ENCODE measurements at places on chromosomes 2 and 18. TPM values are rescaled to one million over a fixed set of nuclear protein-coding genes. Genes with fewer than 3 reads are reported as not detected.
A peak's percentile ranks its signal among the peaks of the same experiment; 100 is the strongest.

Gene C2orf15
- 0.37 TPM for total RNA-seq

Gene AGAP1
- 0.82 TPM for total RNA-seq

Gene CRYGC
- not detected for total RNA-seq

Gene TRMT61B
- total RNA-seq = 15.1 TPM

Gene PLGLB2
- 0.53 TPM for total RNA-seq

Gene DPYSL5
- total RNA-seq = not detected

Gene GCG
- total RNA-seq = not detected

Gene PLCL1
- total RNA-seq = 0.18 TPM

Gene CFAP65
- not detected for total RNA-seq

Gene B3GNT7
- 0.26 TPM for total RNA-seq

Gene SCYGR2
- not detected for total RNA-seq

Gene ATIC
- 182 TPM for total RNA-seq

Gene RAB6C
- not detected for total RNA-seq

DNA sequence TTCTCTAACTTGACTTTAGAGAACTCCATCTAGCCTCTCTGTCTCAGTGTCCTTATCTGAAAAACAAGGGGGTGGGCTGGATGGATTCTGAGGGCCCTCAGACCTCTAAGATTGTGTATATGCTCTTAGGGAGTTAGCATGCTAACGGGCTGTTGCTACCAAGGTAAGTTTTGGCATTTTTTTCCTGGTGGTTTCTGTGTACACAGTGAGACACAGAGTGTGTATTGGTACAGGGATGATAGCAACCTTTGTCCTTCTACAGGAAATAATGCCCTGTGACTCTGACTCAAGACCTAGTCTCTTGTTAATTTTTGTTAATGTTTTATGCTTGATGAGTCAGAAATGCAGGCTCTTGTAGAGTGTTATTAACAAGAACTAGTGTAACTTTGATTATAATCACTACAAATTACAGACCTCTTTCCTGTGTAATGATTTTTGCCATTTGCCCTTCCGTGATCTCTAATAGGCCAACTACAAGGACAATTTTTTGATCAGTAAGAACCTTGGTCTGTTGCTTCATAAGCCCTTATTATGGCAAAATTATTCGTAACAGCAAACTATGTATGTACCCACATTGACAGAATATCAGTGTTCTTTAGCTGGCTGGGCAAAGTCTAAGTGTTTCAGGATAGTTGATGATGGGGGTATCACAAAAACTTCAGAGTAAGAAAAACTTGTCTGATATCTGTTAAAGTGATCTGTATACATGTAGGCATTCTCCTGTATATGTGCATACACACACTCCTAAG, 89.7 kb downstream of the SPTBN1 start:
- H3K27me3 ChIP-seq = no peaks in the 10 kb centered on the region
- H3K4me1 ChIP-seq = peaks cover 9% of the 10 kb centered on the region
- no peak overlapping the region for H3K4me3 ChIP-seq
- H3K36me3 ChIP-seq = no peaks in the 10 kb centered on the region
- H3K27ac ChIP-seq = no peak overlapping the region

GRCh38 chr18:34970106-34970505, 71.1 kb upstream of the MAPRE2 start:
- no peak overlapping the region for H3K27ac ChIP-seq
- DNase-seq = no peak
- H3K4me1 ChIP-seq = no peaks in the 10 kb centered on the region
- peaks cover 20% of the 10 kb centered on the region for H3K27me3 ChIP-seq
- no peaks in the 10 kb centered on the region for H3K36me3 ChIP-seq

GRCh38 chr2:47767880-47768609, 14.9 kb upstream of the MSH6 start:
- H3K4me1 ChIP-seq = peaks cover 8% of the 10 kb centered on the region
- H3K4me3 ChIP-seq = peak overlapping the region; percentile 37
- DNase-seq = peak; percentile 74
- peaks cover 3% of the 10 kb centered on the region for H3K27me3 ChIP-seq

DNA sequence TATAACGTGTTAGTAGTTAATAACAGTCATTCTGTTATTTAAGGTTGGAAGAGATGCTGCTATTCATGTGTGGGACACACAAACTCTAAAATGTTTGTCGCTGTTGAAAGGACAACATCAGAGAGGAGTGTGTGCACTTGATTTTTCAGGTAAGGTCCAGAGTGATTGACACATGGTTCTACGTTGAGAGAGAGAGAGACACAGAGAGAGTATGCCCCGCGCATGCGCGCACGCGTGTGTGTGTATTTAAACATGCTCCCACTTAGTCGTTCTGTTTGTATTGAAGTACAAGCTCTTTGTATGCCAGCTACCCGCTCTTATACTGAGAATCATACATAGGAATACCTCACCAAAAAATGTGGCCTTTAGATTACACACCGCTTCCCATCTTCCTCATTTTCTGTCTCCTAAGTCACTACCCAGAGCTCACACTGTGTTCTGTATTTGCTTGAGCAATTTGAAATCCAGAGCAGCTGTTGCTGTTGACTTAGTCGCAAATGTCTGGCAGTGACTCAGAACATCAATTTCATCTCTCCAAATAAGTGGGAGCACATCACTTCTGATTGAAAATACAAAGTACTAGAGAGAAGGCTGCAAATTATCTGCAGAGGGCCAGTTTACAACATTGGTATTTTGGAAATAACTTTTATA, 148.1 kb downstream of the EML6 start:
- peaks cover 13% of the 10 kb centered on the region for H3K4me1 ChIP-seq
- no peaks in the 10 kb centered on the region for H3K36me3 ChIP-seq
- no peak overlapping the region for H3K4me3 ChIP-seq
- no peaks in the 10 kb centered on the region for H3K27me3 ChIP-seq
- no peak for DNase-seq
- H3K27ac ChIP-seq = no peak overlapping the region

GRCh38 chr2:226618875-226619605, 180.6 kb downstream of the IRS1 start:
- H3K36me3 ChIP-seq = no peaks in the 10 kb centered on the region
- H3K4me3 ChIP-seq = no peak overlapping the region
- peaks cover 5% of the 10 kb centered on the region for H3K27me3 ChIP-seq
- DNase-seq = no peak
- no peaks in the 10 kb centered on the region for H3K4me1 ChIP-seq

GRCh38 chr2:29262681-29263260, 147.6 kb downstream of the CLIP4 start:
- no peaks in the 10 kb centered on the region for H3K4me1 ChIP-seq
- no peak overlapping the region for H3K27ac ChIP-seq
- DNase-seq = no peak
- H3K27me3 ChIP-seq = peaks cover 19% of the 10 kb centered on the region

GRCh38 chr18:37574113-37574512, 8.5 kb upstream of the CELF4 start:
- H3K27ac ChIP-seq = no peak overlapping the region
- peaks cover 7% of the 10 kb centered on the region for H3K27me3 ChIP-seq
- H3K36me3 ChIP-seq = no peaks in the 10 kb centered on the region
- H3K4me3 ChIP-seq = no peak overlapping the region

DNA sequence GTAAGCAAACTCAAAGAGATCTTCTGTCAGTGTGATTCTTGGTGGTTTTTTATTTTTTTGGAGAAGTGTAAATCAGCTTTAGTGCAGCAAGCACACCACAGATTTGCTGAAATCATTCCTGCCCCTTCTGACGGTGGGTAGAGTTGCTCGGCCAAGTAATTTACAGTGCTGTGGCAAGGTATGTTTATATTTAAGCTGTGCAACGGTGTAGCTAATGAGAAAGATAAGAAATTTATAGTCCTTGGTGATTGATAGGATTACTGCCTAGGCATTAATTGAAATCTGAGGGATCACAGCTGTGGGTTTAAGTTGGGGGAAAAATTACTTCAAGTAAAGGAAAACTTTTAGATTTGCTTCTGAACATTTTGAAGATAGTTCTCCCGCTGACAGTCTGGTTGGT, 286.6 kb downstream of the AGAP1 start:
- H3K27me3 ChIP-seq = peaks cover 3% of the 10 kb centered on the region
- H3K4me1 ChIP-seq = no peaks in the 10 kb centered on the region
- H3K4me3 ChIP-seq = no peak overlapping the region
- H3K36me3 ChIP-seq = no peaks in the 10 kb centered on the region
- no peak for DNase-seq
- no peak overlapping the region for H3K27ac ChIP-seq

- H3K36me3 ChIP-seq = peaks cover 3% of the 10 kb centered on the region
- no peaks in the 10 kb centered on the region for H3K27me3 ChIP-seq
- no peak for DNase-seq
- no peak overlapping the region for H3K4me3 ChIP-seq
- H3K4me1 ChIP-seq = no peaks in the 10 kb centered on the region
Measured at GRCh38 chr2:38409156-38410102, 32.4 kb upstream of the ATL2 start.

DNA sequence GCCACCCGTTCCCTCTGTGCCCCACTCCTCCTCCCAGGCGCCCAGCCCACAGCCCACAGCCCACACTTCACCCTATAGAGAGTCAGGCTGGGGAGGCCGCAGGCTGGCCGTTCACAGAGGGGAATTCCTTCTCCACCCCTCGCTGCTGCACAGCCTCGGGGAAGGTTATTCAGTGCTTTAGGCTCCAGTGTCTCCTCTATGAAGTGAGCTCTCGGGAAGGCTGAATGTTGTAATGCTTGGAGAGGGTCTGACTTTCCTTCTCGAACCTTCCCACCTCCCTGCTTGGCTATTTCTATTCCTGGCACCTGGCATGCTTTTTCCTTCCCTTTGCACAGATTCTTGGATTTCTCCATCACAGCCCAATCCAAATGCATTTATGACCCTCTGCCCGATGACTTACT, 62.5 kb upstream of the SMAD7 start:
- H3K4me1 ChIP-seq = no peaks in the 10 kb centered on the region
- no peaks in the 10 kb centered on the region for H3K27me3 ChIP-seq
- no peak overlapping the region for H3K27ac ChIP-seq
- H3K36me3 ChIP-seq = no peaks in the 10 kb centered on the region
- DNase-seq = no peak
- H3K4me3 ChIP-seq = no peak overlapping the region

DNA sequence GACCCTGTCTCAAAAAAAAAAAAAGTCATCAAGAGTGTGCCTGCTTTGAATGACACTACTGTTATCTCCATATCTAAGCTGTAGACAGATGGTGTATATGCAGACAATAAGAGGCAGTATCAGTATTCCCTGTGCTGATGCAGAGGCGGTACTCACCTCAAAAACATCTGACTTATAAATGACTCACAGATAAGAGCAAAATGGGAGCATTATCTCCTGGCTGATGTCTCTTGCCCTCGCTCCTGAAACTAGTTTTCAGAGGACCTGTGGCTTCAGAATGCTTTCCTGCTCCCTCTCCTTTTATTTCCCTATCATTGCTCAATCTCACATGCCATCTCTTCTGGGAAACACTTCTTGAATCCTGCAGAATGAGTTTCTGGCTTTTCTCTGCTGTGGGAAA, 289.6 kb downstream of the PTPRM start:
- H3K4me3 ChIP-seq = no peak overlapping the region
- H3K36me3 ChIP-seq = no peaks in the 10 kb centered on the region
- no peaks in the 10 kb centered on the region for H3K27me3 ChIP-seq
- no peak overlapping the region for H3K27ac ChIP-seq
- no peaks in the 10 kb centered on the region for H3K4me1 ChIP-seq

- no peak overlapping the region for H3K27ac ChIP-seq
- no peaks in the 10 kb centered on the region for H3K4me1 ChIP-seq
- H3K36me3 ChIP-seq = no peaks in the 10 kb centered on the region
- H3K4me3 ChIP-seq = no peak overlapping the region
- peaks cover 3% of the 10 kb centered on the region for H3K27me3 ChIP-seq
Measured at GRCh38 chr18:21191596-21192307, 50.3 kb upstream of the GREB1L start.

- H3K27me3 ChIP-seq = peaks cover 5% of the 10 kb centered on the region
- no peaks in the 10 kb centered on the region for H3K36me3 ChIP-seq
- H3K4me1 ChIP-seq = peaks cover 13% of the 10 kb centered on the region
- H3K4me3 ChIP-seq = no peak overlapping the region
Measured at GRCh38 chr2:157620956-157621355, 7.7 kb downstream of the ACVR1C start.

GRCh38 chr2:23554054-23554697, 169.2 kb downstream of the KLHL29 start:
- DNase-seq = no peak
- H3K4me1 ChIP-seq = peaks cover 20% of the 10 kb centered on the region
- no peak overlapping the region for H3K4me3 ChIP-seq
- no peak overlapping the region for H3K27ac ChIP-seq
- H3K27me3 ChIP-seq = peaks cover under 1% of the 10 kb centered on the region
- no peaks in the 10 kb centered on the region for H3K36me3 ChIP-seq

DNA sequence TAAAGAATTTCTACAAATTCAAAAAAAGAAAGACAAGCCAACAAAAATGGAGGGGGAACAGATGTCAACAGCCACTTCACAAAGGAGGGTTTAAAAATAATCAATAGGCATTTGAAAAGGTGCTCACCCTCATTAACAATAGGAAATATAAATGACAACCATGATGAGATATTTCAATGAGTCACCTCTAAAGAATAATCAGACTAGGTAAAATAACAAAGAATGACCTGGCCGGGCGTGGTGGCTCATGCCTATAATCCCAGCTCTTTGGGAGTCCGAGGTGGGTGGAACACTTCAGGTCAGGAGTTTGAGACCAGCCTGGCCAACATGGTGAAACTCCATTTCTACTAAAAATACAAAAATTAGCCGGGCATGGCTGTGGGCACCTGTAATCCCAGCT, 133.6 kb downstream of the KCNE4 start:
- H3K4me1 ChIP-seq = no peaks in the 10 kb centered on the region
- H3K27me3 ChIP-seq = no peaks in the 10 kb centered on the region
- no peaks in the 10 kb centered on the region for H3K36me3 ChIP-seq
- no peak overlapping the region for H3K27ac ChIP-seq
- H3K4me3 ChIP-seq = no peak overlapping the region

GRCh38 chr2:171741189-171741588, 53.9 kb downstream of the DYNC1I2 start:
- no peak for DNase-seq
- no peaks in the 10 kb centered on the region for H3K27me3 ChIP-seq
- no peak overlapping the region for H3K4me3 ChIP-seq
- H3K36me3 ChIP-seq = peaks cover 41% of the 10 kb centered on the region
- peaks cover 14% of the 10 kb centered on the region for H3K4me1 ChIP-seq

DNA sequence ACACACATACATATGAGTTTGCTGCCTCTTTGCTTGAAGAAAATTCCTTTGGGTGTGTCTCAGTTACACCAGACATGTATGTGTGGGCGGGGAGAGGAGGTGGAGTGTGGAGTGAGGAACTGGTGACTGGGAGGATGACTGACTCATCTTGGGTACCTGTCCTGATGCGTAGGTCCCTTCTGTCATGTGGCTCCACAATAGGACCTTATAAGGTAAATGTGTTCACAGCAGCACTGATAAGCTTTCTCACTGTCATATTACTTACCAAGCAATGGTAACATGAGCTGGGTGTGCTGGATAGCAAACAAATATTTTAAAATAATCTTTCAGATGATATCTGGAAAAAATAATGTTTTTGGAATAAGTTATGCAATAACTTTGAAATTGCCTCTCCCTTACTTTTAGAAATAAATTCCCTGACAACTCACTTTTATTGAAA, 45.1 kb downstream of the SLC9A2 start:
- peak; percentile 38 for DNase-seq
- peaks cover 2% of the 10 kb centered on the region for H3K36me3 ChIP-seq
- H3K4me3 ChIP-seq = no peak overlapping the region

Data from activated CD8-positive, alpha-beta T cell treated with anti-CD3 and anti-CD28 coated beads, Interleukin-2, amount 10 ng/mL, durations not matched to agents 7 days and 5 days (primary cell).